ENCODE measurements at places on chromosomes 7 and 10.

DNA sequence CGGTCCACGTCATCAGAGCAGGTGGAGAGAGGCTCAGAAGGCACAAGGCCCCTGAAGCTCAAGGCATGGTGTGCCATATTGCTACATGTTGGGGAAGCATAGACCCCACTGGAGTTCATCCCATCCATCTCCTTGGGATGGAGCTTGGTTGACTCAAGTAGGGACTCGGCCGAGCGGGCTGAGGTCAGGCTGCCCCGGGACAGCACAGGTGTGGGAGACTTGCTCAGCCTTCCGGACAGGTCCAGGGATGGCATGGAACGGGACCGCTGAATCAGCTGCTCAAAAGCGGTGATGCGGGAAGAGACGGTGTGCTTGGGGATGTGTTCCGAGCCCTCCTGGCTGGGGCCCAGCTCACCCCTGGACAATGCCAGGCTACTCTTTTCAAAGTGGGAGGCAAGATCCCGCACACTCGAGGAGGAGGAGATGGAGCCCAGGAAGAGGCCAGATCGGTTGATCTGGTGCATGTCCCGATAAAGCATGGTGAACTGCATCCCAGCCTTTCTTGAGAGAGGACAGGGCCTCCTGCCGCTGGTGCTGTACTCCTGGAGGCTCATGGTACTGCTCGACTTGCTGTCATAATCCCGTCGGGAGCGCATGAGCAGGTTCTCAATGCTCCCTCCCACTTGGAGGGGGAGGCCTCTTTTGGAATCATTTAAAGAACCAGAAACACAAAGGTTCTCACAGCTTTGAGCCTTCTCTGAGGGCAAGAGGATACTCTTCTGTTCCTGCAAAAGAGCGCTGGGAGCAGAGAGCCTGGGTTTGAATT, 65.6 kb upstream of the PDLIM1 start:
- no peak for DNase-seq

DNA sequence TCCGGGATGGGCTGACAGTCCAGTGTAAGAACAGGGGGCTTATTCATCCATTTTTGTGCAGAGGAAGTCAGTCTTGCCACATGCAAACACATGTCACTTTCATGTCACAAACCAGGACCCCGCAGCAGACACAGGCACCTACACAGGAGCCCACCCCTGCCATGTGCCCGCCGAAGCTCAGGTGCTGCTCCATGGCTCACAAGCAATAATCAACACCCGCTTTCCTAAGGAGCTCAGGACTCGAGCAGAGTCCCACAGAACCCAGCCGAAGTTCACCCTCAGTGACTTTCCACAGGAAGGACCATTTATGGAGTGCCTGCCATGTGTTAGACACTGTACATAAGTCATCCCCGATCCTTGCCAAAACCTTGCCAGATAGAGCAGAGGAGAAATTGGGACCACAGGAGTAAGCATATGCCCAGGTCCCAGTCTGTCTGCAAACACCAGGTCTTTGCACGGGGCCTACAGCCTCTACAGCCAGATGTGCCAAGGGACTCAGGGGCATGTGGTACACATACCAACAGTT, 99.4 kb downstream of the EBF3 start:
- no peak for DNase-seq

DNA sequence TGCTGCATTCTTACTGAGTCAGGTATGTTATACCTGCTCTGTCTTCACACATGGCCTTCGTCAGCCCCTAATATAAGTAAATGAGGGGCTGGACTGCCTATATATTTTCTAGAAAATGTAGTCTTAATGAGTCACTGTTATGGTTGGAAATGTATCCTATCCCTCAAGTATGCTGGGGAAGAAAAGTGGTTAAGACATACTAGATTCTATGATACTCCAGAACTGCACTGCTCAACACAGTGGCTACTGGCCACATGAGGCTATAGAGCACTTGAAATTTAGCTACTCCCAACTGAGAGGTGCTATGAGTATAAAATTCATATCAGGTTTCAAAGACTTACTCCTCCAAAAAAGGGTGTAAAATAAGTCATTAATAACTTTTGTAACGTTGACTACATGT, 104.3 kb upstream of the STEAP1B start:
- no peak for DNase-seq

GRCh38 chr10:17637869-17638268, 6.1 kb upstream of the STAM start:
- no peak for DNase-seq

DNA sequence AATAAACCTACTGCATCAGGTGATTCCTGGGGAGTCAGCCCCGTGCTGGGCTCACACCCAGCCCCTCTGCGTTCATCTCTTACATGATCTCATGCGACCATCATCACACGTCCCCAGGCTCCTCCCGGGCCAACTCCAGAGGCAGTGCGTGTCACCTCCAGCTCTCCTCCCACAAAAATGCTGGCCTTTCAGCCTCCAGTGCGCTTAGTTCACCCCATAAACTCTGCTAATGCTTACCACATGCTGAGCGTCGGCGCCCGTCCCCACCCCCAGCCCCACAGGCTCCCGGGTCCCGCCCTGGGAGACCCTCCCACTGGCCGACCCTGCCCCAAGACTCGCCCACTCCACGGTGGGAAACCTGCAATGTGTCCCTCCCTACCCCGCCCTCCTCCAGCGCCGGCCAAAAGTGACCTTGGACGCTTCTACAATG, 816 bp upstream of the SDK1 start:
- DNase-seq = no peak

GRCh38 chr7:109834851-109835250, 1256.1 kb upstream of the LRRN3 start:
- DNase-seq = no peak

DNA sequence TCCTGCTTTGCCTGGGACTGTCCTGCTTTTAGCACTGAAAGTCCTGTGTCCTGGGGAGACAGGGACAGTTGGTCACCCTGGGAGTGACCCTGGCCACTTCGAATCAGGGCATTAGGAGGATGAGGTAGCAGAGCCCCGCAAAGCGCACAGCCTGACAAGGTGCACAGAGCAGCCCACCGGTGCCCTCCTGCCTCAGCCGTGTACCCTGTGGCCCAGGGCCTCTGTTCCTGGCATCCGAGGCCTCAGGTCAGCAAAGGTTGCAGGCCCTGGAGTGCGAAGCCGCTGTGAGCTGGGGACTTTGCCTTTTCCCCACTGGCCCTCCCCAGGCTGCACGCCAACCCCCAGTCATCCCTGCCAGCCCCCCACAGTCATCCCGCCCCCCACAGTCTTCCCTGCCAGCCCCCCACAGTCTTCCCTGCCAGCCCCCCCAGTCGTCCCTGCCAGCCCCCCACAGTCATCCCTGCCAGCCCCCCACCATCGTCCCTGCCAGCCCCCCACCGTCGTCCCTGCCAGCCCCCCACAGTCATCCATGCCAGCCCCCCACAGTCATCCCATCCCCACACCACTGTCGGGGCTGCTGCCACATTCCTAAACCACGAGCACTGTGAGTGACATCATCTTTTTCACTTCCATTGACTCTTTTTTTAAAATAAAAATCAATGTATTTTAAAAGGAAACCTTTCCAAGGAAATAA, 91.8 kb downstream of the RGS10 start:
- DNase-seq = no peak

- DNase-seq = no peak
These were observed 45.2 kb downstream of the INPP5A start for GRCh38 chr10:132582771-132583170.

DNA sequence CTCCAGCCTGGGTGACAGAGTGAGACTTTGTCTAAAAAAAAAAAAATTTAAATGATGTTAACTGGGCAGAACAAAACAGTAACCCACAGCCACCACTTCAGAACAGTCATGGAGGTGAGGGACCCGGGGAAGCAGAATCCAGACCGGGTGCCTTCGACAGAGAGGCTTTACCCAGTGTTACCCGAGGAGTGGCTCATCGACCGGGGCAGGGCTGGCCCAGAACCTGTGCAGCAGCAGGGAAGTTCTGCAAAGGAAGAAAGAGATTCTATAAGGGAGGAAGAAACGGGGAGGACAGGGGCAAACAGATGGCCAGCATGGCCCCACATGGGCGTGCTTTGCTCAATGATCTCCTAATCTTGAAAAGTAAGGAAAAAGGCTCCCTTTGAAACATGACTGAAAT, 26.0 kb upstream of the UBE3C start:
- no peak for DNase-seq

- DNase-seq = no peak
These were observed 25.8 kb upstream of the AMPH start for GRCh38 chr7:38656968-38657367.

DNA sequence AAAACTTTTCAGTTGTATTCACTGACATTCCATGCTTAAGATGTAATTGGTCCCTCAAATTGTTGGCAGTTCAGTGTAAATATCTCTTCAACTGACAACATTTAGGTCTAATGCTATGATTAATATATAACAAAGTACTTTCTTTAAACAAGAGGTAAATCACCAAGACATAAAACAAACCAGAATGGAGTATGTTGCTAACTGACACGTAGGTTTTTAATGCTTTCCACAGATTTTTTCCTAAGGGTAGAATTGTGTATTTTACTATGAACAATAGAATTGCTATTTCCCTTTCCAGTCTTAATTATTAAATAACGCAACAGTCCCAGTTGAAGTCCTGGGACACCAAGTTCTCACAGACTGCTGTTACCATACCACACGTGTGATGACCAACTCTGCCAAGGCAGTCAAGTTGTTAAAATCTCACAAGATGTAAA, 4.1 kb downstream of the JCAD start:
- DNase-seq = no peak

DNA sequence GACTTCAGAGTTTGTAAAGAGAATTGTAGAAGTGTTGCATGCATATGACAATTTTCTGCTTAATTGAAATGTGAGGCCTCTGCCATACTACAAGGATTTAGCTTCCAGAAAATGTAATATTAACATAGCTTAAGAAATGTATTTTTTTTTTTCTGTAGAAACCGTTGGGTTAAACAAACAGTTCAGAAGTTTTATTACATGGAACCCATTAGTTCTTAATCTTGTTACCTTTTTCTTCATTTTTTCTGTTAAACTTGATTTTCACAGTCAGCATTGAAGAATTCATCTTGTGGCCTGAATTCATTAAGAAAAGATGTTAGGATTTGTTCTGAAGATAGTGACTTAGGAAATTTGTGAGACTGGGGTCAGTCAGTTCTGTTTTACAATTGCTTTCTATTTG, 4.9 kb downstream of the PTEN start:
- DNase-seq = no peak

- no peak for DNase-seq
These were observed 58.2 kb downstream of the GPR141 start for GRCh38 chr7:37741776-37742175.

GRCh38 chr7:156753630-156754029, 113.1 kb downstream of the RNF32 start:
- DNase-seq = no peak

GRCh38 chr10:100130831-100131230, 49.2 kb upstream of the CPN1 start:
- DNase-seq = no peak

DNA sequence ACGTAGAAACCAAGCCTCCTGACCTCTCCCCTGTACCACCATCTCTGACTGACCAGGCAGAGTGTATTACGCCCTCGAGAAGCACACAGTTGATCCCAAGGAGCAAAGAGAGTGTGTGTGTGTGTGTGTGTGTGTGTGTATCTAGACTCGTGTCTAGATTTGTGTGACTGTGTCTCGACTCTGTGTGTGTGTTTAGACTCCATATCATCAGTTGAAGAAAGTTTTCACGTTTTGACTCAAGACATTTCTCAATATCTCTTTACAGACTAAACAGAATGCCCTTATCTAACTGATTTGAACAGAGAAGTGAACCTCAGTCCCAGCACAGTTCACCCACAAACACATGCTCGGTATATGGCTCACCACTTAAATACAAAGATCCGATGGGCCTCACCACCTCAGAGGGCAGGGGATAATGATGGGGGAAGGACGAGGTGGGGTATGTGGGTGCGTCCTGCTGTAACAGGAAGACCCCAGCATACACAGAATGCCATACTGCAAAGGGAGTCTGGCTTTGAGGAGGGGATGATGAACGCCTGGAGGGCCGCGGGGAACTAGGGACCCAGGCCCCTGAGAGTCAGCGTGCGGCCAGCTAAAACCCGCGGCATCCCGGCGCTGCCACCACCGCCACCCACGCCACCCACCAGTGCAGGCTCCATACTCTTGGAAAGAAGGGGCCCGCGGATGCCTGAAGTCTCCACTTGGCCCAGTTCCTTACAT, 780 bp downstream of the ALDH18A1 start:
- peak; percentile 18 for DNase-seq

GRCh38 chr10:118590334-118590733, 5.1 kb downstream of the PRLHR start:
- peak; percentile 34 for DNase-seq

- DNase-seq = no peak
These were observed 36.1 kb downstream of the SGPL1 start for GRCh38 chr10:70851597-70852475.
